ENCODE measurements at places on chromosomes 6 and 20. TPM values are rescaled to one million over a fixed set of nuclear protein-coding genes. Genes with fewer than 3 reads are reported as not detected.
A peak's percentile ranks its signal among the peaks of the same experiment; 100 is the strongest.

GRCh38 chr6:41464481-41464880 is 81.7 kb upstream of the FOXP4 start:
- no peak overlapping the region for H3K27ac ChIP-seq
- H3K4me1 ChIP-seq: no peaks in the 10 kb centered on the region
- no peak overlapping the region for H3K4me3 ChIP-seq
- peaks cover 55% of the 10 kb centered on the region for H3K27me3 ChIP-seq
- no peaks in the 10 kb centered on the region for H3K36me3 ChIP-seq

GRCh38 chr20:58852543-58853271 is at the start of gene GNAS:
Gene GNAS, plus strand, starts transcription at chr20:58852716.
- no peak within 1 kb of the TSS for H3K27ac ChIP-seq
- H3K36me3 ChIP-seq: no peaks in the 10 kb centered on the region
- DNase-seq: peak; percentile 59
- H3K4me3 ChIP-seq: peak within 1 kb of the TSS; percentile 84

SLC22A2 gene
- not detected for total RNA-seq

NR2E1 gene
- total RNA-seq: not detected

- no peaks in the 10 kb centered on the region for H3K36me3 ChIP-seq
- no peaks in the 10 kb centered on the region for H3K27me3 ChIP-seq
- H3K27ac ChIP-seq: no peak overlapping the region
Measured at GRCh38 chr6:151121900-151122299, 117.9 kb upstream of the AKAP12 start.

- no peaks in the 10 kb centered on the region for H3K27me3 ChIP-seq
- no peaks in the 10 kb centered on the region for H3K36me3 ChIP-seq
- H3K4me1 ChIP-seq: no peaks in the 10 kb centered on the region
Measured at GRCh38 chr6:62672989-62673388, 387.0 kb upstream of the KHDRBS2 start.

DNA sequence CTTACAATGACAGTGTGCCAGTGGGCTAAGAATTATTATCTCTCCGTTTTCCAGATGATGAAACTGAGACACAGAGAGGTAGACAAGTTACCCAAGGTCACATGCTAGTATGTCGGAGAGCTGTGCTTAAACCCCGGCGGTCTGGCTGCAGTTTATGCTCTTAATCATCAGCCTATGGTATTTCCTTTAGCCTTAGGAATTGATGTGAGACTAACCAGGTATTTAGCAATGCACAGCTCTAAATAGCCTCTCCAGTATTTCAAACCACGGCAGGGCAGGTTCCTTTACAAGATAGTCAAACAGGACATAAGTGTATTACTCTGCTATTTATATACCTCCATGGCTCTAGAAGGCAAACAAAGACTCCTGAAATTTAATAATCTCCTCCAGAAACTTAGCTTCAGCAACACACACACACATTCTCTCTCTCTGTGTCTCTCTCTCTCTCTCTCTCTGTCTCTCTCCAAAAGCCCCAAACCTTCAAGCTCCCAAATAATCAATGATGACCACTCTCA is 142.0 kb upstream of the ZNF217 start:
- no peak for DNase-seq
- no peaks in the 10 kb centered on the region for H3K27me3 ChIP-seq
- H3K36me3 ChIP-seq: peaks cover 4% of the 10 kb centered on the region

DNA sequence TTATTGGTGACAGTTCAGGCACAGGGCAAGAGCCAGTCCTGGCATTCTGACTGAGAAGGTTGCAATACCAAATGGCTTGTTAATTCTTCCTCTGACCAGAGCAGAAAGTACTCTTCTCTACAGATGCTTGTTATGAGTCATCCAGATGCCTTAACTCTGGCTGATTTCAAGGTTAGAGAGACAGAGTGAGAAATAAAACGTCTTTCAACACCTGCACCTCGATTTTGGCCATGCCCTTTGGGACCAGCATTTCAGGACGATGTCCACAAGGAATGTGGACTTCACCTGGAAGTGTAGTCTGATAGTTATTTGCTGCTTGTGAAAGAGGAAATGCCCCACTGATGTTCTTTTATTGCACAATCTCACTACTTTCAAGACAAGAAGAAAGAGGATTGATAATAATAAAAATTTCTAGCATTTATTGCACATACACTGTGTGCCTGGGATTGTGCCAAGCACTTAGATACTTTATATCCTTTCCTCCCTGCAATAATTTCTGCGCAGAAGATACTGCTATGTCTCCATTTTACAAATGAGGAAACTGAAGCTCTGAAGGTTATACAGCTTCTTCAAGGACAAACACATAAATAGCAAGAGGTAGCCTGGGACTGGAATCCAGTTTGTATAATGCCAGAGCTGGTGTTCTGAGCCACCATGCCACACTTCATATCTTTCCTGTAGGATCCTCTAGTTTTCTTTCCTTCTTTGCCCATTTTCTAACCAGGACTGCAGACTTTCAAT is 33.5 kb upstream of the MCM3 start:
- no peak overlapping the region for H3K27ac ChIP-seq
- no peaks in the 10 kb centered on the region for H3K36me3 ChIP-seq
- H3K4me1 ChIP-seq: peaks cover 17% of the 10 kb centered on the region
- no peaks in the 10 kb centered on the region for H3K27me3 ChIP-seq
- DNase-seq: no peak

All from activated naive CD8-positive, alpha-beta T cell treated with anti-CD3 and anti-CD28 coated beads for 36 hours (primary cell).